ENCODE measurements at places on chromosomes 7 and 10. TPM values are rescaled to one million over a fixed set of nuclear protein-coding genes. Genes with fewer than 3 reads are reported as not detected.
A peak's percentile ranks its signal among the peaks of the same experiment; 100 is the strongest.

Gene ELFN1
- 51.6 TPM for total RNA-seq

GRCh38 chr7:3725155-3726059 lies 424.4 kb downstream of the SDK1 start:
- DNase-seq = peak; percentile 29

Gene ACSM6
- not detected for total RNA-seq

- DNase-seq = no peak
Observed at GRCh38 chr10:78763651-78764395, 304.9 kb upstream of the ZMIZ1 start.

DNA sequence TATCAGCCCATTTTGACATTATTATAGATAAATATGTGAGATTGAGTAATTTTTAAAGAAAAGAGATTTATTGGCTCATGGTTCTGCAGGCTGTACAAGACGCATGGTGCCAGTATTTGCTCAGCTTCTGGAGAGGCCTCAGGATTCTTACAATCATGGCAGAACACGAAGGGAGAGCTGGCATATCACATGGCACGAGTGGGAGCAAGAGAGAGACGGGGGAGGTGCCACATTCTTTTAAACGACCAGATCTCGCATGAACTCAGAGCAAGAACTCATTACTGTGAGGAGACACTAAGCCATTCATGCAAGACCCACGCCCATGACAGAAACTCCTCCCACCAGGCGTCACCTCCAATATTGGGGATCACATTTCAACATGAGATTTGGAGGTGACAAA lies 40.1 kb upstream of the ZNF488 start:
- no peak for DNase-seq

Gene LAMB1
- total RNA-seq = 32.8 TPM

- DNase-seq = no peak
Observed at GRCh38 chr10:21926358-21926925, 77.1 kb downstream of the DNAJC1 start.

Gene KCNIP2
- total RNA-seq = 63.6 TPM

Gene CALN1
- total RNA-seq = 0.03 TPM

Gene CLRN3
- not detected for total RNA-seq

Gene ZNF248
- total RNA-seq = 9.9 TPM

Gene ACTR3C
- total RNA-seq = 1.5 TPM

Gene AUTS2
- total RNA-seq = 45.5 TPM

DNA sequence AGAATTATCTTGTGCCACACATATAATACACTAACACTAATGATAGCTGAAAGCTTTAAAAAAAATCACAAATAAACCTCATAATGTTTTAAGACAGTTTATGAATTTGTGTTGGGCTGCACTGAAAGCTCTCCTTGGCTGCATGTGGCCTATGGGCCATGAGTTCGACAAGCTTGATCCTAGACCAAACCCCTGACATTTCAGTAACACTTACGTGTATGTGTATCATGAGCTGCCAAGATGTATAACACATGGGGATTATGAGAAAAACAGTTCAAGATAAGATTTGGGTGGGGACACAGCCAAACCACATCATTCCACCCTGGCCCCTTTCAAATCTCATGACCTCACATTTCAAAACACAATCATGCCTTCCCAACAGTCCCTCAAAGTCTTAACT lies 823.8 kb downstream of the PCDH15 start:
- no peak for DNase-seq

DNA sequence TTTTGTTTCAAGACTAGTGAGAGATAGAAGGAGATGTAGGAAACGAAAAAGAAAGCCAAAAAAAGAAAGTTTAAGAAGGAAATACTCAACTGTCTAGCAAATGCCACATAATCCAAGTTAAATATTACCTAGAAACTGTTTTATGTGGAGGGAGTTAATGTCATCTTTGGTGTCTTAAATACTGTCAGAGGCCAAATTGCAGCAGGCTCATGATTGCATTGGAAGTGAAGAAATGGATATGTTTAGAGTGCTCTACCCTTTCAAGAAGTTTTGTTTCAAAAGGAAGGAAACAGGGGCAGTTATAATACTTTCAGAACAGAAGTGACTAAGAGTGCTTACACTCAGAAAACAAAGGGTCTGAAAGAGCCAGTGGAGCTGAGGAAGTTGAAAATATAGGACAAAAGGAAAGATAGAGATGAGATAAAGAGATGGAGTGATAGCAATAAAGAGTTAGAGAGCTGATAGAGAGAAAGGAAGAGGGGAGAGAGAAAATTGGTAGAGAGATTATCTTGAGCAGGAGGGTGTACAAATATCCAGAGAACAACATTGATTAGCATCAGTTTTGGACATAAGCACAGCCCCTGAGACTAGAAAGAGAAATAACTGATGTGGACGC lies 28.0 kb upstream of the GNAI1 start:
- no peak for DNase-seq

- DNase-seq = no peak
Observed at GRCh38 chr10:24731942-24732341, 8.3 kb upstream of the ARHGAP21 start.

Gene MRPL43
- 114 TPM for total RNA-seq

- DNase-seq = no peak
Observed at GRCh38 chr10:122161795-122162194, 109.3 kb upstream of the BTBD16 start.

Gene SPDYE18
- 0.27 TPM for total RNA-seq

DNA sequence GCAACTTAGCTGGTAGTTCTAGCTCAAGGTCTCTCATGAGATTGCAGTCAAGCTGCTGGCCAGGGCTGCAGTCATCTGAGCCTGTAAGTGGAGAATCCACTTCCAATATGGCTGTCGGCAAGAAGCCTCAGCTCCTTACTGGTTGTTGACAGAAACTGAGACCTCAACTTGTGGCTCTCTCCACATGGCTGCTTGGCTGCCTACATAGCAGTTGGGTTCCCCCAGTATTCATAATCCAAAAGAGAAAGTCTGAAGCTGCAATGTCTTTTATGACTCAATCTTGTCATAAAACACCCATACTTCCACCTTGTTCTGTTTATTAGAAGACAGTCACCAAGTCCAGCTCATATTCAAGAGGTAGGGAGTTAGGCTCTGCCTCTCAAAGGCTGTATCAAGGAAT lies 334.9 kb upstream of the KMT2E start:
- DNase-seq = no peak

DNA sequence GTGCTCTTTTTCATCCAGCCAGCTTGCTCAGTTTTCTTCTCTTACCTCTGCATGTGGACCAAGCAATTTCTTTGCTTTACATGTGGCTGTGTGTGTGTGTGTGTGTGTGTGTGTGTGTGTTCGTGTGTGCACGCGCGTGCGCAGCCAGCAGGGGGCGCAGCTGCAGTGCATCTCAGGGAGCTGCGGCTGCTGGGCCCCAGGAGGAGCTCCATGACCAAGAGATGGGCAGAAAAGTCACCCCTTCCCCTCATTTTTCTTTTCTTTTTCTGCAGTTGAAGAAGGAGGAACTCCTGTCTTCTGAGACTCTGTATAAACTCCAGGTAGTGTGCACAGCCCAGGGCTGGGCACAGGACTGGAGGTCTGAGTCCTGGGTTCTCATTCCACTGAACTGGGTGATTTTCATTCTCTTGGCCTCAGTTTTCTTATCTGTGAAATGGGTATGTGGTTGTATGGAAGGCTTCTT lies 41.8 kb downstream of the BLNK start:
- peak; percentile 81 for DNase-seq

DNA sequence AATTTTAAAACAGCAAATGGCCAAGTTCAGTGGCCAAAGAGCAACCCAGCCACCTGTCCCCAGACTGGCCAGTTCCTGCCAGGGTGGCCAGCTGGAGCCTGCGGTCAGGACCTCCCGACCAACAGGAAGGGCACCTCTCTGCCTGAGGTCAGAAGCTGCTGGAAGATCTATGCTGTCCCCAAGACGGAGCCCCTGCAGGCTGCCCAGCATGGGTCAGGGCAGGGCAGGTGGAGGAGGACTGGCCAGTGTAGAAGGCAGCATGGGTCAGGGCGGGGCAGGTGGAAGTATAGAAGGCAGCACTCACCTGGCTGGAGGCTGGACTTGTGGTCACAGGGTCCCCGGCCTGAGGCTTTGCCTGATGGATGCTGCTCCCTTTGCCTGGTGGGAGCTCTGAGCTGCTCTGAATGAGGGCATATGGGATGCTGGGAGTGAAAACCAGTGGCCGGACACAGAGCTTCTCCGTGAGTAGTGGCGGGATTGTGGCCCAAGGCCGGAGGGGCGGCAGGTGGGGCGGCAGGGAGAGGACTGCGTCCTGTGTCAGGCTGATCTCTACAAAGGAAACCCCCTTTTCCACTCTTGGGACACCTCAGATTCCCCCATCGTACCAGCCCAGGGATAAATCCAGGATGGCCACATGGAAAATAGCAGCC lies 229.2 kb downstream of the TCERG1L start:
- no peak for DNase-seq

DNA sequence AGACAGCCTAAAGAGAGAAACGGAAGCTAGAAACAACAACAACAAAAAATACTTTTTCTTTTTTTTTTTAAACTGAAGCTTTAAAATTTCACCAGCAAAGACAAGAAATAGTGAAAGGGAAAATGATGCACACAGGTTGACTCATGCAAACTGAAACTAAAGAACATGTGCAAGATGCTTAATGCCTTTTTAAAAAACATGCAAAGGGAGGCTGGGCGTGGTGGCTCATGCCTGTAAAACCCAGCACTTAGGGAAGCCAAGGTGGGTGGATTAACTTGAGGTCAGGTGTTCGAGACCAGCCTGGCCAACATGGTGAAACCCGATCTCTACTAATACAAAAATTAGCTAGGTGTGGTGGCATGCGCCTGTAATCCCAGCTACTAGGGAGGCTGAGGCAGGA lies 15.1 kb upstream of the CUBN start:
- no peak for DNase-seq

DNA sequence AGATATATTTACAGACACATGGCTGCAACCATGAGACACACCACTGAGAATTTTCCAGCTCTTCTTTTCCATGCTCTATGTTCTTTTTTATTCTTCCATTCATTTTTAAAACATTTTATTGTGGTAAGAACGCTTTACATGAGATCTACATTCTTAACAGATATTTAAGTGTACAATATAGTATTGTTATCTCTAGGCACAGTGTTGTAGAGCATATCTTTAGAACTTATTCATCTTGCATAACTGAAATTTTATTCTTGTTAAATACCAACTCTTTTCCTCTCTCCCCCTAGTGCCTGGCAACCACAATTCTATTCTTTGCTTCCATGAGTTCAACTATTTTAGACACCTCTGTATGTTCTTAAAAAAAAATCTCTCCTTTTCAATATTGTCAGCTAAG lies 67.1 kb upstream of the HABP2 start:
- DNase-seq = no peak

DNA sequence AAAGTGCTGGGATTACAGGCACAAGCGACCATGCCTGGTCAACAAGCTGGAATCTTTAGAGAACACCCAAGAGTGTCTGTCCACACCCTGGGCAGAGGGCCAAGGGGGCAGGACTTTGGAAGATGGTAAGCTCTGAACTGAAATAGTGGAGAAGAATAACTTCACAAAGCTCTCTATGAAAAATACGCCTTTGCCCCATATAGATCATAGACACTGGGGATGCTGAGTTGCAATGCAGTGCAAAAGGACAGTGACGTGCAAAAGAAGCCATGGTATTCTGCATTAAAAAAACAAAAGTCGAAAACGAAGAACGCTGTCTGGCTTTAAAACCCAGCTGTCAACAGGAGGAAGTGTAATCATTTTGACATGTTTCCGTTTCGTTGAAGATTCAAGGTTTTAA lies 353.6 kb downstream of the CALN1 start:
- DNase-seq = no peak

DNA sequence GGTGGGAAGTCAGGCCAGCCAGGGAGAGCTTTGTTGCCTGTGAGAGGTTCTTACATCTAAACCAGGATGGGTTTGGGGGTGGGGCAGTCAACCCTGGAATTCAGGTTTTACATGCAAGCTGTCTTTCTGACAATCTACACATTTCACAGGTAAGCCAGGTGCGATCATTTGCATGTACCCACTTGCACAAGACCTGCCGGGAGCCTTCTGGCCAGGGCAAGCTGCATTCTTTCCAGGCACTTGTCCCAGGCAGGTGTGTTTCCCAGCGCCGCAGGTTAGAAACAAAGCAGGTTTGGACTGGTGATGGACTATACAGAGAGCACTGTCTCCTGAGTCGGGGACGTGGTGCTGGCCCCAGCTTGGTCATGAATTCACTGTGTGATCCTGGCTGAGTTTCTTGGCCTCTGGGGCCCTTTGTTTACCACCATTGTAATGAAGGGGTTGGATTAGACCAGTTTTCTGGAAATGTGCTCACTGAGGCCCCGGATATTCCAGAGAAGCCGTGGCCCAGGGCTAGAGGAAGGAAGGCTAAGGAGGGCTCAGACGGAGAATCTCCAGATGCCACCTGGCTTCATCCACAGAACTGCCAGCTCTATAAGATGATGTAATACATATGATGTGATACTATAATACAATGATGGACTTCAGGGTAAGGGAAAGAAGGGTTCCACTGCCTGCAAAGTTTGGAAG lies 205.2 kb upstream of the SVIL start:
- no peak for DNase-seq

Gene ECHDC3
- total RNA-seq = 32.0 TPM

DNA sequence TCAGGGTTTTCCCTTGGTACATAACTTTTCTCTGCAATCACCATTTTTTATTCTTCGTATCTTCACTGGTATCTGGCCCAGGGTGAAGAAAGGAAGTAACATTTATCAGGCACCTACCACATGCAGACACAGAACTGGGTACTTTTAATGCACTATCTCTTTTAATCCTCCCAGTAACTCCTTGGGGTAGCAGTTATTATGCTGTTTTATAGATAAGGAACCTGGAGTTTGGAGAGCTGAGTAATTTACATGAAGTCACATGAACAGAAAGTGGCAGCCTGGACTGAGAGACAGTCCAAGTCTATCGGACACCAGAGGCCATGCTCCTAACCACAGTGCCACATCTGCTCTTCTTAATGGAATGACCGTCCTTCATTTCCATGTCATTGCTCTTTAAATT lies 117.1 kb upstream of the PODXL start:
- no peak for DNase-seq

All from cardiac muscle cell (in vitro differentiated cells and primary cell).